CD4-positive, alpha-beta T cell treated with Interferon gamma for 1 hour (primary cell): ENCODE measurements at places on chromosomes 2 and 18.

DNA sequence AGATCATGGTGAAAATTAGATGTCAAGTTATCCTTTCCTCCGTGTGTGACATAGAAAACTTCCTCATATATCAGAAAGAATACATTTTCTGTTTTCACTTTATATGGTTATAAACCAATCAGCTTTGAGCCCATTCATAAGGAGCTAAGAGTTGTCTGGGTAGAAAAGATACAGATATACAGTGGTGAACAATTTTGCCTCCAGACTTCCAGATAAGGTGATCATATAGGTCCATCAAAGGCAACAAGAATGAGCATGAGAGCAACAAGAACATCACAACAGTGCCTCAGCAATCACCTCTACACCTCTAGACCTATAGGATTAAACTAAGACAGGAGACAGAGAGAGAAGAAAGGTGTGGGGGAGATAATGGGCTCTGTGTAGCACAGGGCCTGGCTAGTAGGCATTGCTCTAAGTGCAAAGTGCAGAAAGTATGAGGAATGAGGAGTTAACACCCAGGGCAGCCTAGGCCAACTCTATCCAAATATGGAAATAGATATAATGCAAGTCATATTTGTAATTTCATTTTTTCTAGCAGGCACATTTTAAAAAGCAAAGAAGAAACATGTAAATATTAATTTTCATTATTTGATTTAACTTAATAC is 8.3 kb downstream of the TNP1 start:
- DNase-seq = no peak

DNA sequence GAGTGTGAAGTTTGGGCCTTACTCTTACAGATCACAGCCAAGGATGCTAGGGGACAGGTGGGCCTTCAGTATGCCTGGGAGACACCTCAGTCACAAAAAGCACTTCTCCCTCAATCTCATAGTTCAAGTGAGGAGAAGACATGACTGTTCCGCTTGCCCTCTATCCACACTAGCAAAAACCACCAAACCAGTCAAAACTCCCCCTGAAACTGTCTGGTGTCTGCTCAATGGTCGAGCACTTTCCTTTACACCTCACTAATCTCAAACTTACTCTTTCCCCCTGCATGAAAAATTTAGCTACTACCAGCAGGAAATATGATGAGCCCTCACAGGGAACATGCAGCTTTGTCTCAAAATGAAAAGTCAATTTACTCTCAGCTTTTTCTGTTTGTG is 232.2 kb downstream of the TRIB2 start:
- DNase-seq = no peak

DNA sequence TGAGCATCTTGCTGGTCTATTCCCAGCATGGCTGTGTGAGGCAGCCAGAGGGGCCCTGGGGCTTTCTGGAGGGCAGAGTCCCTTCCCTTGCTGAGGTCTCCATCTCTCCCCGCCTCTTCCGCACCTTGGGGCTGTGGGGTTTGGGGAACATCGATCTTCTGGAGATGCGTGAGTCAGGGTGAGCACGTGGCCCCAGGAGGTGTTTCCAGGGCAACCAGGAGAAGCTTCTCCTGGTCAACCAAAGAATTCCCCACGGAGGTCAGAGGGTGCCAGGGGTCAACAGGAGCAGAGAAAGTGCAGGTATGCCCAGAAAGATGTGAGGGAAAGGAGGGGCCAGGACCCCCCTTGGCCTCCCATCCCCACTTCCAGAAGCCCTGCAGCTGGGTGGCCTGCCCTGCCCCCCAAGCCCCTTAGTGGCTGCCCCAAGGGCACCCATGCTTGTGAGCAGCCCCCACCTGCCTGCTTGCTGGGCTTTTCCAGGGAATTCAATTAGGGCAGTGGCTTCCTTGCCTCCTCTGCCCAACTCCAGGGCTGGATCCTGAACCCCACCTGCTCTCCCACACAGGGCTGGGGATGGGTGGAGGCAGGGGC is 2.8 kb upstream of the PROM2 start:
- no peak for DNase-seq

GRCh38 chr2:24394998-24395397 is 34.7 kb upstream of the ITSN2 start:
- DNase-seq = no peak

GRCh38 chr2:183283209-183283608 is 159.0 kb downstream of the NUP35 start:
- no peak for DNase-seq

- DNase-seq = no peak
These were observed 23.9 kb upstream of the CAVIN2 start for GRCh38 chr2:191870744-191871143.

- peak; percentile 5 for DNase-seq
These were observed 1.5 kb downstream of the EPAS1 start for GRCh38 chr2:46298522-46299353.

DNA sequence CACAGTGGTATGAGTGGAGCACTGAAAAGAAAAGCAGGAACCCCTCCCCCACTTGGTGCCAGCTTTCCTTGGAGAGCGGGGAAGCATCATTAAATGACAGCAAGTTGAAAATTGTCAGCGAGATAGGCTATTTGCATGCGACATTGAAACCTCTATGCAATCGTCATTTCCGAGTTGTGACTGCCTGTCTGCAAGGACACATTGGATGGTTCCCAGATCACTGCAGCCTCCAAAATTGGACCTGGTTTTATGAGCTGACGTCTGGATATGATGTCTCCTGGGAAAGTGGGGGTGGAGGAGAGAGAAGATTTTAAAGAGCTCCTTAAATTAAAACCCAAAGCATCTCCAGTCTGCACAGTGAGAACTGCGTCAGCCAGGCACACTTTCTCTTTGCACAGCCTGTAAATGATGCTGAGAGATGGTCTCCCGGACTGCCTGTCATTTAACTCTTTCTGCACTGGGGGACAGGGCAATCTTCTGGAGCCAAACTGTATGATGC is 57.8 kb upstream of the KIF5C start:
- no peak for DNase-seq

DNA sequence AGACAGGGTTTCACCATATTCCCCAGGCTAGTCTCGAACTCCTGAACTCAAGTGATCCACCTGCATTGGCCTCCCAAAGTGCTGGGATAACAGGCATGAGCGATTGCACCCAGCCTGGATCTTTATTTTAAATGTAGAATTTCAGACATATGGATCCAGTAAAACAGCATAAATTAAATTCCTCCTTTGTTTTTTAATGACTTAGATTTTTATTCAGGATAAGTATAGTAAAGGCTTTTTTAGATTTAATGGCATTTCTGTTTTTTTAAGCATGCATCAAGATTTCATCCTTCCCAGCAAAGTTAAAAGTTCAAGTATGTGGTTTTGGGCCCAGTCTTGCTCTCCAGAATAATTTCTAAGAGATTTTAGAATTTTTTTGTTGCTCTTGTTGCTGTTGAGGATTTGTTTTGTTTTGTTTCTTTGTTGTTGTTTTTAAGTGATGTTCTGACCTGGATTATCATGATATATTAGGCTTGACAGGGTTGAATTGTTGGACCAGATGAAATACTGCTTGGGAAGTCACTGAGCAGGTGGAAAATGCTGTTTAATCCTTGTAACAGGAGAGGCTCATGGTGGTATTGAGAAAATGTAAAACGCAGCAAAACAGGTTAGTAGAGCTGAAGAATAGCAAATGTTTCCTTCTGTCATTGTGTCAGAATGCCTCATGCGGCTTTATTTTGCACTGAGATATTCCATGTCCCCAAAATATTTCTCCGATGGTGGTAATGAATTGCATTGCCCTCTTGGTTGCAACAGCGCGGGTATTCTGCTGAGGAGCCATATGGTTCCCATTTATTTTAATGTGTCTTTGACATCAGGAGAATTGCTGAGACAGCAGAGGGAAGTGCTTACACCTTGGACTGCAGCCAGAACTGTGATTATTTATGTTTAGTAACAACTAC is 147.9 kb downstream of the GALNT3 start:
- no peak for DNase-seq

DNA sequence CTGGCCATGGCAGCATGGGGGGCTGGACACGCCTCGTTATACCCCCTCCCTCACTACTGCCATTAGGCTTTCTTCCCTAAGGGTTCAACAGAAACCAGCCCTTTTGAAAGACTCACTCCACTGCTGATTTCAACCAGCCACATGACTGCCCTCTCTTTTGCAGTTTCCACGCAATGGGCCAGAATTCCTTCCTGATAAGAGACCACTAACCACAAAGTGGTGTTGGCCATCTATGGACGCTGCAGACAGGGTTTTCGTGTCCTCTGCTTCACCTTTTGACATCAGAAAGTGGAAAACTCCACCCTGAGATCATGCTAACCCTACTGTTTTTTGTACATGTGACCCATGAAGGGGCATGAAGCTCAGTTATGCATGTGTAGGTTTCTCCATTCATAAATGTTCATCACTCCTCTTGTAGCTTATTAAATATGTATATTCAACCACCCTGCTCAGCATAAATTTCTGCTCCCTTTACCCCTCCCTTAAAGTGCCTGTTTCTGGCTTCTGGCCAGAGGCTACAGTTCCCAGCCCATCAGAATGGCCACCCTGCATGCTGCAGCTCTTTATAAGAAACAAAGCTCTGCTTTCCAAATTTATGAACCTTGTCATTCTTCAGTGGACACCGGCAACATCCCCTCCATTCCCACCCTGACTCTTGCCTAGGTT is 106.6 kb upstream of the MSH6 start:
- DNase-seq = no peak

- DNase-seq = no peak
These were observed 30.0 kb downstream of the FRZB start for GRCh38 chr2:182836451-182836850.

DNA sequence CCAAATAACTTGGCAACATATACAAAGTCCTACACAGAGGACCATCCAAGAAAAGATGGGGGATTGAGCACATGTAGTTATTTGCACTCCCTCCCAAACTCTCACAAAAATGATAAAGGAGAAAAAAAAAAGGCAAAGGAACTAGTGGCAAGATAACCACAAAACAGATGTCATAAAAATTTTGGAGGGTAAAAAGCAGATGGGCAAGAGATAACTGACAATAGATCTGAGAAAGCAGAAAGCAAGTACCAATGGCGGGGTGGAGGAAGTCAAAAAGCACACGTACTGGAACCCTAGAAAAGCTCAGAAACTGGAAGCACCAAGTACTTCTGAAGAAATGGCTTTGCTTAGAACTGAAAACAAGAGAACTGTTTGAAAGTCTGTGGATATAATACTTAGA is 82.0 kb downstream of the WDPCP start:
- no peak for DNase-seq

GRCh38 chr2:137675584-137676327 is 288.5 kb upstream of the HNMT start:
- DNase-seq = no peak

GRCh38 chr2:149658553-149658952 is 71.0 kb upstream of the MMADHC start:
- DNase-seq = no peak

- DNase-seq = no peak
These were observed 31.0 kb downstream of the SNORC start for GRCh38 chr2:232900811-232901735.

- DNase-seq = no peak
These were observed 174.6 kb upstream of the TPO start for GRCh38 chr2:1238598-1239138.

DNA sequence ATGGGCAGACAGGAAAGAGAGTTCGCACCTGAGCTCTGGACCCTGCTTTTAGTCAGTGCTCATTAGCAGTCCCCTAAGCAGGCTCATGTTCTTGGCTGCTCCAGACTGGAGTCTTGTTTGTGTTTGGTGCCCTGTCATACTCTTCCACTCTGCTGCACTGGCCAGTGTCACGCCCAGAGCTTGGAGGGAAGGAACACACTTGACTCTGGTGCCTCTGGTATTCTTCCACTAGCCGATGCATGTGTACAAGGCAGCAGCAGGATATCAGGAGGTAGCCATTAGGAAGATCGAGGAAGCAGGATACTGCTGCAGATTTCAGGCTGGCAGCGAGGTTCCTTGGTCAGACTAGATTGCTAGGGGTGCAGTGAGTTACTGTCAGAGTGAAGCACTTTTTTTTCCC is 81.4 kb upstream of the B3GNT2 start:
- no peak for DNase-seq

DNA sequence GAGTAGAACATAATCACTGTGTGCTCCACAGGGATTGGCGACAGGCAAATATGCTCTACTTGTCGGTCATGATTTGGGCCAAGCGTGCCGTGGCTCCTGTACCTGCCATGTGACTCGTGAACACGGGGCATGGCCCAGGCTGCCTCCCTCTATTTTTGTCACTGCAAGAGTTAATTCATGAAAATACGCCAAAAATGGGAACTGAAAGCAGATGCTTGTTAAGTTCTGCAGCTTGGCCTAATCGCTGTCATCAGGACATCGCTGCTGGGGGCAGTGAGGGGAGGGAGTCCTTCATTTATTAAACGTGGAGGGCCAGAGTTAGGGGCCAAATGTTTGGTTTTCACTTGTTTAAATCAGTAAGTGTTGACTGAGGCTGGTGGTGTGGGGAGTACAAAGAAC is 177.8 kb downstream of the BCL2 start:
- no peak for DNase-seq

DNA sequence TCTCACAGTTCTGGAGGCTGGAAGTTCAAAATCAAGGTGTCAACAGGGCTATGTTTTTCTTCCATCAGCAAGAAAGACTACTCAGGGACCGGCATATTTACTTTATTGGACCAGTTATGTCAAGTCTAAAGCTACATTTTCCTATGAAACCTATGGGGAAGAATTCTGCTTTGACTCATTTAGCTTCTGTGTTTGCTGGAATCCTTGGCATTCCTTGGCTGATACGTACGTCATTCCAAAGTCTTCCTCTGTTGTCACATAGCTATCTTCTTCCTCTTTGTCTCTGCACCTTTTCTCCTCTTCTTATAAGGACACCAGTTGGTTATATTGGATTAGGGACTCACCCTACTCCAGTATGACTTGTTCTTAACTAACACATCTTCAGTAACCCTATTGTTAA is 137.4 kb upstream of the FBXO11 start:
- DNase-seq = no peak

- no peak for DNase-seq
These were observed 8.4 kb downstream of the KCNIP3 start for GRCh38 chr2:95305380-95306061.

GRCh38 chr2:107430596-107431266 is 396.0 kb upstream of the RGPD4 start:
- DNase-seq = no peak

- no peak for DNase-seq
These were observed 934.1 kb upstream of the KLHL29 start for GRCh38 chr2:22450831-22451230.

- DNase-seq = no peak
These were observed 41.7 kb upstream of the RND3 start for GRCh38 chr2:150528861-150529801.
